Stimulated activated CD4-positive, alpha-beta T cell treated with anti-CD3 and anti-CD28 coated beads, TNF-alpha, amount 100 ng/mL, for 24 hours (primary cell): ENCODE measurements at places on chromosomes 16 and 17.
A peak's percentile ranks its signal among the peaks of the same experiment; 100 is the strongest.

DNA sequence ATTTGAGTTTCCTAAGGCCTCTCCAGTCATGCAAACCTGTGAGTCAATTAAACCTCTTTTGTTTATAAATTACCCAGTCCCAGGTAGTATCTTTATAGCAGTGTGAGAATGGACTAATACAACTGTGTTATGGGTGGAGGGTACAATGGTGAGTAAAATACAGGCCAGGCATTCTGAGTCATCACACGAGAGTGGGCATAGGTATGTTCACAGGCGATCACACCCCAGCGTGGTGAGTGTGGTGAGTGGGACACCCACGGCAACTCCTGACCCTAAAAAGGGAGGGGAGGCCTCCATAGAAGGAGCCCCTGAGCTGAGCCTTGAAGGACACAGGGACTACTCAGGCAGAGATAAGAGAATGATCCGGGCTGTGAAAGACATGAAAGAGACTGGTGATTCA lies 22.6 kb upstream of the MAPT start:
- no peak for DNase-seq

- DNase-seq = no peak
Observed at GRCh38 chr16:3963886-3964685, 83.6 kb upstream of the CREBBP start.

DNA sequence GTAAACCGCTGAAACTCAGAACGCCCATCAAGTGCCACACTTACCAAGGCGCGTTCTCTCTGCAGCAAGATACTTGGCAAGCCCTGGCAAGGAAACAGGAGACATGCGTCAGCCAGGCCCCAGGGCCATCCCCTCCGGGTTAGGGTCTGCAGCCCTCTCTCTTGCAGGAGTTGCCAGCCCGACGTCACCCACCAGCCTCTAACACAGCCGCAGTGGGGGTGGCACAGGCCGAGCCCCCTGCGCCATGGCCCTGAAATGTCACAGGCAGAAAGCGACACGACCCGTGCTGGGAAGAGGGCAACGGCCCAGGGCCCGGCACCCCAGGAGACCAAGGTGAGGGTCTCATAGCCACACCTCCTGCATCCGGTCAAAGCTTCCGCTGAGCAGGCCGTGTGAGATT lies 21.9 kb downstream of the ELAC2 start:
- DNase-seq = no peak

DNA sequence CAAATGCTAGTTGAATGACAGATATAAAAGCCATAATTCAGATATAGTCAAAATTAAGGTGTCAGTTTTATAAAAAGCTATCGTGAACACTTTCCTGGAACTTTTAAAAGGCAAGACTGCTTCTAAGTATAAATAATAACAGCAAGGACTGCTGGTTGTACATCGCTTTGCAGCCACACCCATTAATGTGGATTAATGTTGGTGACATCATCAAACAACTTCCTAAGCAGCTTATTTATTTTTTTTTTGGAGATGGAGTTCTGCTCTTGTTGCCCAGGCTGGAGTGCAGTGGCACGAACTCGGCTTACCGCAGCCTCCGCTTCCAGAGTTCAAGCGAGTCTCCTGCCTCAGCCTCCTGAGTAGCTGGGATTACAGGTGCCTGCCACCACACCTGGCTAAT lies 4.6 kb downstream of the GNA13 start:
- no peak for DNase-seq

GRCh38 chr17:16352667-16353316 lies 477 bp downstream of the CENPV start:
- DNase-seq = no peak

DNA sequence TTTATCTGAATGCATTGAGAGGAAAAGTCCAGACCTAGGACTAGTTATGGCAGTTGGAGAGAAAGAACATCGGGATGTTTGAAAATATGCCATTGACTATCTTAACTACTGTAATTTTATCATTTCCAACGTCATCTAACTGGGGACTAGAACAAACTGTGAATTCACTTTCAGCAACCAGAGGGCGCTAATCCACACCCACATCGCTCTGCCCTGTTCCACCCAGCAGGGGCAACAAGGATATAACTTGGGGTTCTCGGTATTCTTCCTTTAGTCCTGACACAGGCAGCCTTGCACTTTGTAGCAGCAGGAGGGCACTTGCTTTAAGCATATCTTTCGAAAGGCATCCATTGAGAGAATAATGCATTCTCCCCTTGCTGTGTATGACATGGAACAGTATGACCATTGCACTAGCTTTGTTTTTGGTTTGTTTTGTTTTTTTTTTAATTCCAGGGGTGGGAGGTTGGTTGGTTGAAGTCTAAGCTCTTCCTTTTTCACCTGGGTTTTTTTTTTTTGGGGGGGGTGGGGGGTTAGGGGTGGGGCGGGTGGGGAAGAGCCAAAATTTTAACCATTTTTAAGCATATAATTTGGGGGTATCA lies 31.5 kb downstream of the SIAH1 start:
- peak; percentile 50 for DNase-seq

GRCh38 chr17:38559051-38559879 lies 46.5 kb downstream of the SRCIN1 start:
- DNase-seq = peak; percentile 77

DNA sequence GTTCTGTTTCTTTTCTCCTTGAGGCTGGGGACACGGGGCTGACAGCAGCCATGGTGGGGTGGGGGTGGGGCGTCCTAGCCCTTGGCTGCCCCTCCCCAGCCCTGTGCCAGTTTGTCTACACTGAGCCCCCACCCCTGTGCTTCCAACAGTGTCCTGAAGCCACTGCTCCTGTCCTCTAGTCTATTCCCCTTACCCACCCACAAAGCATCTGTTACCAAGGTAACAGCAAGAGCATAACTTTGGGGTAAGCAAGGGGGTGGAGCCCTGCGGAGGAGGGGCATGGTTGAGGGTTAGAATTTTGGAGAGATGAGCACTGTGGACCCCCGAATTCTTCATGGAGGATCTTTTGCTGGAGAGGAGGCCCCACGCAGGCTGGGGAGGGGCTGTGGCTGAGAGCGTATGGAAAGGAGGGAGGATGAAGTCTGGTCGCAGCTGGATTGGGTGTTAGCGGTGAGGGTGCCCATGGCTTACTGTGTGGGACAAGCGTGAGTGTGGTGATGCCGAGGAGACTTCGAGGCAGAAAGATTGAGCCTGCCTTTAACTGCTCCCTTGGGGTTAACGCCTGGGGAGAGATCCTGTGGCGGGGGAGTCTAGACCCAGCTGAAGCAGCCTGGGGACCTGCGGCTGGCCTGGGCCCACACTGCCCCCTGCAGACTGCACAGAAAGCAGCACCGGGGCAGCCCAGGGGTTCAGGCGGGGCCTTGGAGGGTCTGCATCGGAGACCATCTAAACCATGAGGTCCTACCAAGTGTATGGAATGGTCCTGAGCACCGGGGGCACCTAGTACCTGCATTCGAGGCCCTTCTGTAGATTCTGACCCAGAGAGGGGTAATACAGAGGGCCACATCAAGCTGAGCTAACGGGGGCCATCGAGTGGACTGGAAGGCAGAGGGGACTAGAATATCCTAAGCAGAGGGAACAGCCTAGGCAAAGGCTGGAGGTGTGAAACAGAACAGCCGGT lies 6.1 kb upstream of the STAC2 start:
- DNase-seq = peak; percentile 48
